ENCODE measurements at places on chromosomes 16 and 17.

- no peak for DNase-seq
Measured at GRCh38 chr17:41962111-41962510, 4.5 kb upstream of the CNP start.

DNA sequence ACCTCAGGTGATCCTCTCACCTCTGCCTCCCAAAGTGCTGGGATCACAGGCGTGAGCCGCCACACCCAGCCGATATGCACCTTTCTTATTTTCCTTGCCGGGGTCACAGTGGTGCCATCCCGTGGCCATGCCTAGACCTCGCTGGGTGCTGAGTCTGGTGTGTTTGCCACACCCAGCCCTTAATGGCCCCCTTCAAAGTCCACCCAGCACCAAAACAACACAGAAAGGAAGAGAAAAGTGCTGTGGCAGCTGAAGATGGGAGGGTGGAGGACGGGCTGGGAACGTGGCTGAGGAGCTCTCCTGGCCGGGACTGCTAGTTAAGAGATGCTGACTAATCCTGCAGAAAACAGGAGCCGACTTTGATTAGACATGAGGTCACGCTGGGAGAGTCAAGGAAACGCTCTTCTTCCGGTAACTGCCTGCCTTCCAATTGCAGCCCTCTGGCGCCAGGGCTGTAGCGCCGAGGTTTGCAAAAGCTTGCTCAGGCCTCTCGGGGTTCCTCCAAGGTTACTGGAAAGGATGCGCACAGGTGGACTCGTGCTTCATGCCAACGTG is 10.9 kb downstream of the SLC43A2 start:
- no peak for DNase-seq

- DNase-seq, result no peak
Measured at GRCh38 chr16:13864689-13865088, 55.3 kb upstream of the ERCC4 start.

GRCh38 chr17:2396568-2397246 is 4.2 kb downstream of the MNT start:
- peak; percentile 31 for DNase-seq

DNA sequence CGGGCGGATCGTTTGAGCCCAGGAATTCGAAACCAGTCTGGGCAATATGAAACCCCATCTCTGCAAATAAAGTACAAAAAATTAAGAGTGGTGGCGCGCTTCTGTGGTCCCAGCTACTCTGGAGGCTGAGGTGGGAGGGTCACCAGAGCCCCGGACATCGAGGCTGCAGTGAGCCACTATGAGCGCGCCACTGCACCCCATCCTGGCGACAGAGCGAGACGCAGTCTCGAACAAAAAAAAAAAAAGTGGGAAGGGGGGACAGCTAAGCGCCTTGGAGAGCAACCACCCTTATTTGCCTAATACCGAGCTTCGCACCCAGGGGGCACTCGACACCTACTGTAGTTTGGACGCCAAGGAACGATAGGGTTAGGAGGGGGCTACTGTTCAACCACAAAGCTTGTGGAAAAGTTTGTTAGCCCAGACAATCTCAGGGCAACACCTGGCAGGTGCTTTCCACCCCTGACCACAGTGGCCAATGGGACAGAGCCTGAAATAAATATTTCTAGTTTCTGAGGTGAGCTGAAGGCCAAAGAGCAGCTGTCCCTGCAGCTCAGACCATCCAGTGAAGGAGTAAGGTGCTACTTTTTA is 847 bp upstream of the PSMC3IP start:
- DNase-seq, result no peak

DNA sequence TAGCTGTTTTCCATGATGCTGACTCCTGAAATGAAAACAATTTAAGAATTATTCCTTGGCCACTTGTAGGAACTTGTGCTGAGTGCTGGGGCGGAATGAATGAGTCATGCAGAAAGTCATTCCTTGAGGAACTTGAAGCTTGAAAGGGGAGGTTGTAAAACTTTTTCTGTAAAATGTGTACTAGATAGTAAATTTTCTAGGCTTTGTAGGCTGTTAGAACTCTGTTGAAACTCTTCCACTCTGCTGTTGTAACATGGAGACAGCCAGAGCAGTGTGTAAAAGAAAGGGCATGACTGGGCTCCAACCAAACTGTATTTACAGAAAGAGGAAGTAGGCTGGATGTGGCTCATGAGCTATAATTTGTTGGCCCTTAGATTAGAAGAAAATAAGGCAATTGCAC is 46.1 kb downstream of the ABCA8 start:
- no peak for DNase-seq

DNA sequence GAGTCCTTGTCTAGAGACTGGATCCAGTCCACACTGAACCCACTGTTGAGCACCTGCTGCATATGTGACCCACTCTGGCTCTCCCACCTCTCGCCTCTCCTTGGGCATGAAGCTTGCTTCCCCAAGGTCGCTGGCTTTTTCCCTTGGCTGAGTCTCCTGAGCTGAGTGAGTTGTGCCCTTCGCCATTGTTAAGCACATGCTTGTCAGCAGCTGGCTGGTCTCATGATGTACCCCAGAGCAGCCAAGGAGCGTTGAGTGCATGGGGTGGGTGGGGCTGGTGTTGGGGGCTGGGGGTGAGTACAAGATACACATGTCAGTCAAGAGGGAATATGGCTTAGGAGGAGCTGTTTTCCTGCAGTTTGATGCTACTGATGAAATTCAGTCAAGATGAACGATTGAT is 165.6 kb downstream of the SNX29 start:
- DNase-seq, result no peak

DNA sequence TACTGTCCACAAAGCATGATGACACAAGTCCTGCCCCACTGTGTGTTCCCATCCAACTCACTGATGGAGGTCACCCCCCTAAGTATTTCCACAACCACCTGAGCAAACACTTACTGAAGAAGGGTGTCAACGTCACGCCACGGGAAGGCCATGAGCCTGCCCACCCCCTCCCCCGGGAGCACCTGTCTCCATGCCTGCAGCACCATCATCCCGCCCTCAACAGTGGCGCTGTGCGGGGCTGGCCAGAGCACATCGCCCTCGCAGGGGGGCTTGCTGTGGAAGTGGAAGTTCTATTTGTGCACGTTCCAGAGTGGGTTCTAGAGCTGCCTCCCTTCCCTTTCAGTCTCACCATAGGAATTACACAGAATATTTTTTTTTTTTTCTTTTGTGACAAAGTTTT is 4.3 kb upstream of the MBTPS1 start:
- DNase-seq, result no peak

GRCh38 chr17:72699545-72699944 is 392.9 kb downstream of the SLC39A11 start:
- DNase-seq, result no peak

GRCh38 chr16:892536-893255 is 78.1 kb downstream of the LMF1 start:
- DNase-seq, result no peak

DNA sequence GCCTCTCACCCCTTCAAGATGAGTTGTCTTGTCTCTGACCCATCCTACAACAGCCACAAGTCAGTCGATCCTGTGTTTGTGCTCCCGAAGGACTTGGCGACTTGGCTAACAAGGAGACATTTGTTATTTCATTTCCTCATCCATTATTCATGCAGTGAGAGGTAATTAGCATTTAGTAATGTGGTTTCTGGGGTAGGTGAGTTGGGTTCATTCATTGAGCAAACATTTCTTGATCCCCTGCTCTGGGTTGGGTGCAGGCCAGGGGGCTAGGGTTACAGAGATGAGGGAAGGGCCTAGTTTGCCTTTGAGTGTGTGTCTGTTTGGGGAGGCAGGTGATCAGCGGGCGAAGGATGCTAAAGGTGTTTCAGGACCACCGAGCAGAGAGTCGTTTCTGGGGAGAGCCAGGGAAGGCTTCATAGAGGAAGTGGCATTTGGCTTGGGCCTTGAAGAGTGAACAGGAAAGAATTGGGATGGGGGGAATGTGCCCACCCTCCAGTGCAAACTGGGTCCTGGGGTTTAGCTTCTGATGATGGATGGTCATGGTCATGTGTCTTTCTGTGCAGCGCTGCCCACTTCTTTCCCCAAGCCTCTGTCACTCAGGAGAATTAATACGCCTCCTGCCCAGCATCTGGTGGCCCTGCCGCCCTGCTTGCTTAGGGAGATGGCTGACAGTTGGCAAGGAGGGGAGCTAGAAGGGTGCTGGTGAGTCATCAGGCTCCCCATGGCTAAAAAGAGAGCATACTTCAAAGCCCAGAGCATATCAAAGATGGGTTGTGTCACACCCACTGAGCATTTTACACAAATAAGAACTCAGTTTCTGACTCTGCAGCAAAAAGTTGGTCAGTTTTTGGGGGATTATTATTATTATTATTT is 38.5 kb downstream of the MSI2 start:
- no peak for DNase-seq

- DNase-seq, result no peak
Measured at GRCh38 chr17:65099475-65099874, 37.7 kb upstream of the RGS9 start.

GRCh38 chr17:76543482-76543825 is 3.6 kb downstream of the PRCD start:
- no peak for DNase-seq

DNA sequence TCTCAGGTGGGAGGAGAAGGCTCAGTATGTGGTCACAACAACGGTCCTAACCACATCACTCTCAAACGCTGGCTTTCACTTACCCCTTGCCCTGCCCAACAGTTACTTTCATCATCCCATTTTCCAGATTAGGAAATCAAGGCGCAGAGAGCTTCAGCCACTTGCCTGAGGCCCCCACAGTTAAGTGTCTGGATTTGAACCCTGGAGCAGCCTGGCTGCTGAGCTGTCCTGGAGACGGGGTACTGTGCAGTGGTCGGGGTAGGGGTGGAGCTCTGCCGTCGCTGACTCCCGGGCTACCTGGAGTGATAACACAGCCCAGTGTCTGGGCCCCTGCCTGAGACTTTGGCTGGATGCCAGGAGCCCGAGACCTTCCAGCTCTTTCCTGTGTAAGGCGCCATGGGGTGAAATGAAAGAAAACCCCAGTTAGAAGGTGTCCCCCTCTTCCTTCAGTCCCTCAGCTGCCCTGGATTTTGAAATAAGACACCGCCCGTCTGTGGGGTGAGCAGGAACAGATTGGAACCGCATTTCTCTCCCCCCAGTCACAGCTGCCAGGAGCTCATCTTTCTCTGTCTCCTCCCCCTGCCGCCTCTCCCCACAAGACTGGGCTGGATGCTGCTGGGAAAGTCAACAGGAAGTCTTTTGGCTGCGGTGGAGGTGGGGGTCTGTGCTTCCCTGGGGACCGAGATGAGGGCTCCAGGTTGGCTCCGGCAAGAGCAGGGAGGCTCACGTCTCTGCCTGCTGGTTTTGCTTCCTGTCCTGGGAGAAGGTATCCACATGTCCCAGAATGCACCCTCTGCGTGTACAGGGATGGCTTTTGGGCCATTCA is 280.2 kb downstream of the SEC14L1 start:
- DNase-seq, result no peak

GRCh38 chr16:23584186-23585076 is 11.7 kb downstream of the NDUFAB1 start:
- DNase-seq, result no peak

DNA sequence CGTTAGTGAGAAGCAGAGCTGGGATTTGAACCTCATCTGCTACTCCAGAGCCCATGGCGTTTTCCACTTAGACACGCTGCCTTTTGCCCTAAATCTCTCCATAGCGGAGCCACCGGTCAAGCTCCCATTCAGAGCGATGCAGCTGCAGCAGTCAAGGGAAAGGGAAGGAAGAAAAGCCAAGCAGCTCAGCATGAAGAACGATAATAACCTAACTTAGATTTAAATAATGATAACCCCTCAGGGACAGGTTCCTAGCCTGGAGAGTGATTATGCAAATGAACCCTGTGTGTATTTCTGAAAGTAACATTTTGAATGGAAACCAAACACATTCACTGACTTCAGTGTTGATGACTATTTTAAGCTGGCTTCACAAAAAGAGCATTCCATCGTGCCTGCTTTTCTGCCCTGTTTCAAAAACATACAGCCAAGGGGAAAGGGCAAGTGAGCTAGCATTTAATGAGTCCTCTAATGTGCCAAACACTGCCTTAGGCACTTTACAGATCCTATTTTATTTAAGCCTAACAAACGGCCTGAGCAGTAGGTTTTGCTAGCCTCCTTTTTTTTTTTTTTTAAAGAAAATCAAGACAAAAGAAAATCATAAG is 798.3 kb downstream of the CDH8 start:
- DNase-seq, result no peak

DNA sequence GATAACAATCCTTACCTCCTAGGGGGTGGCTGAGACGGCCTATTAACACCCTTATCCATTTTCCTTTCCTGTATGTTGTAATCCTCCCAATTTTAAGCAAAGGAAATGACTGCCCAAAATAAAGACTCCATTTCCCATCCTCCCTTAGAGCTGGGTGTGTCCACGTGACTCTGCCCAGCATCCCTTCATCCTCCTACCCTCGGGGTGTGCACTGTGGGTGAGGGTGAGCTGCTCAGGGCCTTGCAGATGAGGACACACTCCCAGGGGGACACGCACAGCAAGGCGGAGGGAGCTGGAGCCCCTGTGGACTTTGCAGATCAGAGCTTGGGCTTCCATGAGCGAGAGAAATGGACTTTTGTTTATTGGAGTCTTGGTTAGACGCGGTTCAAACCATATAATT is 186.8 kb downstream of the IRF8 start:
- no peak for DNase-seq

DNA sequence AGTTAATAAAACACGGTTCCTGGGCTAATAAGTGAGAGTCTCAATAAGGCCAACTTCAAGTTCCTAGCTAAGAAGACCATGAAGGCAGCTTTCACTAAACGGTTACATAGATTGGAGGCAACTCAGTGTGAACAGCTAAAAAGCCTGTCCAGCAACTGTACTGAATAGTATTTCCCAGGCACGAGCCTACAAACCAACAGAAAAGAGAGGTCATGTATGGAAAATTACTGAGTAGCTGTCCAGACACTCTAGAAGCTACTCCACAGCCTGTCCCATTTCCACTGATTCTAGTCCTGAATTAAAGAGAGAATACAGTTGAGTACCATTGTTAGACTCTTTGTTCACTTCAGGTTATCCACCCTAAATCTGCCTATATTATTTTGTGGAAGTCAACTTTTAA is 36.5 kb upstream of the C17orf78 start:
- DNase-seq, result no peak

DNA sequence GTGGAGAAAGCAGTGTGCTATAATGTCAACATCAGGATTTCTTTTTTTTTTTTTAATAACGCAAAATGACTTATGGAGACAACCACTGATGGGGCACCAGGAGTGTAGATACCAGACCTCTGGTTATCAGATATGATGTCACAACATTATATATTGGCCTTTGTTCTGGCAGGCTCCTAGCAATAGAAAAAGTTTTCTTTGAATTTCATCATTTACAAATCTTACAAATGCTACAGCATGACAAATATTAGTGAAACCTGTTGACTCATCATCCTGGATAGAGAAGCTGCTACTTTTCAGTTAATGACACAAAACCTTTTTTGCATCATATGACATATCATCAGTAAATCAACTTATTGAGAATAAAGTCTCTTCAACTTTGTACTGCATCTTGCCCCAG is 6.1 kb downstream of the THUMPD1 start:
- no peak for DNase-seq

GRCh38 chr16:81806696-81807095 is 27.6 kb downstream of the PLCG2 start:
- no peak for DNase-seq

GRCh38 chr17:52035336-52035915 is 123.1 kb downstream of the CA10 start:
- no peak for DNase-seq

GRCh38 chr17:81869221-81870130 is 1.7 kb downstream of the ARHGDIA start:
- no peak for DNase-seq
